ENCODE measurements at places on chromosomes 4 and X.

GRCh38 chr4:65623506-65623905, 46.8 kb downstream of the EPHA5 start:
- no peak for DNase-seq

GRCh38 chr4:76238701-76239100, 12.8 kb upstream of the FAM47E start:
- no peak for DNase-seq

DNA sequence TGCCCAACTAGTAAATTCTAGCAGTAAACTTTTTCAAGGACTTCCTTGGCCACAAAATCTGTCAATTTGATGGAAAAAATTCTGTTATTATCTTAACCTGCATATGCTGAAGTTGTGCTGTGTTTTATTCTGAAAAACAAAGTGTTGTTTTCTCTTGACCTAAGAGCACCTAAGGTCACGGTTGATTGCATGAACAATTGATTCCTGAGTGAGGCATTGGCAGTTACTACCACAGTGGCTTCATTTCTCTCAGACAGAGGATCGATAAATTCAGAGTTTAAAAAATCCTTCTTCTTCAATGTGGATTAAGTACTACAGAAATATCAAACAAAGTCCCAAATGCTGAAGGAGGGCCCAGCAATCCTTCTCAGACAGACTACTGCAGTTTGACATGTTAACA, 6.2 kb downstream of the HDAC8 start:
- DNase-seq, result no peak

DNA sequence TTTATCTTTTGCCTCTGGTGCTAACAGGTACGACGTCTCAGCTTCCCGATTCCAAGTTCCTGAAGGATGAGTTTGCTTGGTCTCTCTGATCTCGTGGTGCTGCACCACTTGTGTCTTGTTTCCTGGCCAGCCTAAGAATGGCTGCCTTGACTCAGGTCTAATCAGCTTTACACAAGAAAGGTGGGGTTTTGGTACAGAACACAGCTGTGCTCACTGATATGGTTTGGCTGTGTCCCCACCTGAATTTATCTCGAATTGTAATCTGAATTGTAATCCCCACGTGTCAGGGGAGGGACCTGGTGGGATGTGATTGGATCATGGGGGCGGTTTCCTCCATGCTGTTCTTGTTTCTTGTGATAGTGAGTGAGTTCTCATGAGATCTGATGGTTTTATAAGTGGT, 305.3 kb upstream of the NOCT start:
- DNase-seq, result no peak

- DNase-seq, result no peak
These were observed 762 bp downstream of the PIGA start for GRCh38 chrX:15334561-15334960.

- no peak for DNase-seq
These were observed 161.6 kb upstream of the PGRMC2 start for GRCh38 chr4:128449251-128449650.

GRCh38 chr4:187174749-187175148, 451.1 kb upstream of the FAT1 start:
- DNase-seq, result no peak

DNA sequence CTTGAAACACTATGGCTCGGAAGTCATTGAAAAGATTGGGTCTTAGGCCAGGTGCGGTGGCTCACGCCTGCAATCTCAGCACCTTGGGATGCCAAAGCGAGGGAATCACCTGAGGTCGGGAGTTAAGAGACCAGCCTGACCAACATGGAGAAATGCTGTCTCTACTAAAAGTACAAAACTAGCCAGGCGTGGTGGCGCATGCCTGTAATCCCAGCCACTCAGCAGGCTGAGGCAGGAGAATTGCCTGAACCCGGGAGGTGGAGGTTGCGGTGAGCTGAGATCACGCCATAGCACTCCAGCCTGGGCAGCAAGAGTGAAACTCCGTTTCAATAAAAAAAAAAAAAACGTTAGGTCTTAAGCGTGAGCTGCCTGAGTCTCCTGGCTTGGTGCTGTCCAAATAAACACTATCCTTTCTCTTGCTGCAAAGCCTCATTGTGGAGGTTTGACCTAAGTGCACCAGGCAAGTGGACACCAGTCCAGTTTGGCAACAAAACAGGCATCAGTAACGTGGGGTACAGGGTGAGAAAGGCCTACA, 185.9 kb downstream of the DHRSX start:
- DNase-seq, result no peak

DNA sequence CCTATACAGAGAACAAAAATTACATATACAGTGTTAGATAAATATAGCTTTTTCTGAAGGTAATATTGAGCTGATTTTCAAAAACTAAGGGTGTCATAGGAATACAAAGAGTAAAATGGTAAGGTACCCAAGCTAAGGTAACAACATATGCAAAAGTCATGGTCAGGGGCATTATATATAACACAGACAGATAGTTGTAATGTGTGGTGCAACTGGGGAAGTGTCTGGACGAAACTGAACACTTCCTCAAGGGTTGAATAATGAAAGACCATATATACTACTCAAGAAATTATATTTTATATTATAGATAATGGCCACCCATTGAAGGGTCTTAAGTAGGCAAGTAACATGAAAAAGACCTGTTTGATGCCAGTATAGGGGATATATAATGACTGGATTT, 262.1 kb upstream of the CXXC4 start:
- DNase-seq, result no peak

- no peak for DNase-seq
These were observed 3.0 kb upstream of the SPATA4 start for GRCh38 chr4:176198316-176198903.

- no peak for DNase-seq
These were observed 36.1 kb downstream of the HDAC8 start for GRCh38 chrX:72536542-72536941.

DNA sequence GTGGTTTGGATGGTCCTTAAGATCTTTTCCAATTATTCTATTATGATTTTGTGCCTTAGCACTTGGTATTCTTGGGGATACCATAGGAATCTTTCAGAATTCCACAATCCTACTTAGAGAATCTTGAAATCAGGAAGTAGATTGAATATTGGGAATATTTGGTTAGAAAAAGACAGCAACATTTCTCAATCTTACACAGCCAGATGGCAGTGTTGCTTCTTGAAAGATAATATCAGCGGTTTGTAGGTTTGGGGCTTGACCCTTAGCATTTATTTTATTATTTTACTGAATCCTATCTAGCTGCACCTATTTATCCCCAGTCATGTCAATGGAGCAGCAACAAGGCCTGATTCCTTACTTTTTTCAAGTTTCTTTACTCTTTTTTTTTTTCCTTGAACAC, 28.6 kb downstream of the MAGEB1 start:
- no peak for DNase-seq

GRCh38 chr4:183517194-183517593, 12.3 kb downstream of the ING2 start:
- no peak for DNase-seq

DNA sequence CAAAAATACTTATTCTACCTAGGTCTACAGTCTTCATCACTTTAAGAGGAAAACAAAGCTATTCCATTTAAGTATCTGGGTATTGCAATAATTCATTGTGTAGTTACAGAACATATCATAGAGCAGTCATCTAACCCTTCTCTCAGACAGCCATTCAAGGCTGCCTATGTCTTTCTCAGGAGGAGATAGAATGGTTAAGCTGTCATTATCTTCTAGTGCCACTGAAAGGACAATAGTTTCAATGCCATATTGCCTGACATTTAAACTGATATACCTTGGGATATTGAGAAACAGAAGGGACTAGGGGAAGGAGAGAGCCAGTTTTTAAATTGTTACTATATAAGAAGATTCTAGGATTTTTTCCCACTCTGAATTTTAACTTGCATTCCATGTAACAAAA, 527.0 kb downstream of the GRID2 start:
- DNase-seq, result no peak

DNA sequence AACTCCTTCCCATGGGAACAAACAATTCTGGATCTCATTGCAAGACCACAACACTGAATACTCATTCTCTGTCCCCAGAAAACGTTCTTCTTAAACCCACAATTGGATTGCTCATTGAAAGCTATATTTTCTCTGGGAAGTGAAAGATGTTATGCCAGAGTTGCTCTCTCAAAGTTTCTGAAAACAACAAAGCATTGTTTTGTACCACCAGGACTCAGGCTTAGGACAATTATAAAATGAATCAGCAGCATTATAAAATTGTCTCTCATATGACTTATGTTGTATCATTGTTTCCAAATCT, 26.5 kb downstream of the TFDP3 start:
- DNase-seq, result no peak

GRCh38 chr4:170087163-170087700, 2.5 kb downstream of the AADAT start:
- DNase-seq, result no peak

DNA sequence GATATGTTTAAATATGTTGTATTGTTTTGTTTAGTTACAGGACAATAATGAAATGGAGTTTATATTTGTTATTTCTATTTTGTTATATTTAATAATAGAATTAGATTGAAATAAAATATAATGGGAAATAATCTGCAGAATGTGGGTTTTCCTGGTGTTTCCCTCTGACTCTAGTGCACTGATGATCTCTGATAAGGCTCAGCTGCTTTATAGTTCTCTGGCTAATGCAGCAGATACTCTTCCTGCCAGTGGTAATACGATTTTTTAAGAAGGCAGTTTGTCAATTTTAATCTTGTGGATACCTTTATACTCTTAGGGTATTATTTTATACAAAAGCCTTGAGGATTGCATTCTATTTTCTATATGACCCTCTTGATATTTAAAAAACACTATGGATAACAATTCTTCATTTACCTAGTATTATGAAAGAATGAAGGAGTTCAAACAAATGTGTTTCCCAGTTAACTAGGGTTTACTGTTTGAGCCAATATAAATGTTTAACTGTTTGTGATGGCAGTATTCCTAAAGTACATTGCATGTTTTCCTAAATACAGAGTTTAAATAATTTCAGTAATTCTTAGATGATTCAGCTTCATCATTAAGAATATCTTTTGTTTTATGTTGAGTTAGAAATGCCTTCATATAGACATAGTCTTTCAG, 26.9 kb downstream of the NUDT6 start:
- no peak for DNase-seq

- no peak for DNase-seq
These were observed 9.9 kb upstream of the SPATA4 start for GRCh38 chr4:176205299-176205698.

- no peak for DNase-seq
These were observed 947.8 kb downstream of the C4orf33 start for GRCh38 chr4:130043732-130044160.

- peak; percentile 59 for DNase-seq
These were observed at the start of gene TRMT2B for GRCh38 chrX:101051549-101052302. TSS of gene TRMT2B (minus strand) at chrX:101052111. CDS start at chrX:101042289, 9,822 bp downstream.

GRCh38 chrX:122047261-122047660, 999.9 kb downstream of the GLUD2 start:
- DNase-seq, result no peak

- DNase-seq, result no peak
These were observed 52.5 kb downstream of the GBA3 start for GRCh38 chr4:22745234-22745633.

DNA sequence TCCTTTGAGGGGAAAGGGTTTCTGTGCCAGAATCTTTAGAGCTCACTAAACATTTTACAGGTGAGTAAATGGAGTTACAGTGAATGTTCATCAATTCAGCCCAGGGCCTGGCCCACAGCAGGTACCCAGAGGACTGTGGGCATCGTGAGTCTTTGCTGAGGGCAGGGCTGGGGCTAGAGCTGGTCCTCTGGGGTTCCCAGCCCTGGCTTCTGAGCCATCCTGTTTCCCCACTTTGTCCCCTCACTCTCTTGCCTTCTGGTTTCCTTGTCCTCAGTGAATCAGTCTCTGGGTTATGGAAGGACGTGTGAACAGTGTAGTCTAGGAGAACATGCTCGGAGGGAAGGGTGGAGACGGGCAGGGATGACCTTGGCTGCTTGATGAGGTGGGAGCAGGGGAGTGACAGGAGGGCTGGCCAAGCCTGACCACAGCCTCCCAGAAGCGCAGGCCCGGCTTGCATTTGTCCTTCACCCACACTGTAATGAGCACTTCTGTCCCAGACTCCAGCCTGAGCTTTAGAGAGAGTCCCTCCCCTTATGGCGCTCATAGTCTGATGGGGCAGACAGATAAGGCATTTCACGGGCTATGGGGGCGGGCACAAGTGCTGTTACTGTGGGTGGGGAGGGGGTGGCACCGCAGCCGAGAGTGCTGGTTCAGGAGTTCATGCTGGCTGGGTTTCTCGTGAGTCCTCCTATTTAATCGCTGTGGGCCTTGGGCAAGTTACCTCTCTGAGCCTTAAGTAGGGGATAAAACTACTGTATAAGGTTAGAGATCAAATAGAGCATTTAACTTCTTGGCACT, 17.3 kb downstream of the TBC1D14 start:
- peak; percentile 43 for DNase-seq
